Stimulated activated CD4-positive, alpha-beta T cell treated with anti-CD3 and anti-CD28 coated beads, Interleukin-15, amount 100 ng/mL, for 1 hour (primary cell): ENCODE measurements at places on chromosomes 2 and 18.
A peak's percentile ranks its signal among the peaks of the same experiment; 100 is the strongest.

DNA sequence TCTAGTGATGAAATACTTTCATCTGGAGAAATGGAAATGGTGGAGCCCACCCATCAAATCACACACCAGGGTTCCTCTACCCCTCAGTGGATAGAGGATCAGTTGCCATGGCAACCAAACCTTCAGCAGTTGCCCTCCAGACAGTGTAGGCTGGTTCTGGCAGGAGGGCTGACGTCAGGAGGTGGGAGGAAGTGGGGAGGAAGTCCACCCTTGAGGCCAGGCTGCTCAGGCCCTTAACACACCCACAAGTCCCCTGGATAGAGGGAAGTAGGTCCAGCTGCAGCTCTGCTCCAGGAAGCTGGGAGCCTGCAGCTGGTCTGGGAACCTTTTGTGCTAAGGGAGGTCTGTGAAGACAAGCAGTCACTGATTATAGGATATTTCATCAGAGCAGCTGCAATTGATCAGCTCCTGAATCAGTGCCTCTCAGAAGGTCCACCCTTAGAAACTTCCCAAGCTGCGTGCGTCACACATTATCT is 186.6 kb downstream of the MTX2 start:
- no peak for DNase-seq

GRCh38 chr2:64330281-64331113 is 123.5 kb upstream of the LGALSL start:
- peak; percentile 57 for DNase-seq

DNA sequence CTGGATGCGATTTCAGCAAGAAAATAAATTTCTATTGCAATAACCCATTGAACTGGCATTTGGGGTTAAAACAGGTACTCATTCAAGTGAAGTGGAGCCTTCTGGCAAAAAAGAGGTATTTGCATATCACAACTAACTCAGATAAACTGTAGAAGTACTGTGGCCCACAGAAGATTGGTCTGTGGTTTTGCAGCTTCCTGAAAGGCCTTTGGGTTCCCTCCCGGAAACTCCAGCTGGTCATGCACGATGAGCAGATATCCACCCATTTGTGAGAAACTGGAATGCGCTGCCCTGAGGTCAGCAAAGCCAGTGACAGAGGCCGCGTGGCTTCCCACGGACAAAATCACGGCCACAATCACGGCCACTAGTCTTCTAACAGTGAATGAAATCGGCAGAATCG is 106.3 kb downstream of the EPHA4 start:
- no peak for DNase-seq

GRCh38 chr2:231514951-231515297 is 15.3 kb downstream of the NMUR1 start:
- DNase-seq: no peak

DNA sequence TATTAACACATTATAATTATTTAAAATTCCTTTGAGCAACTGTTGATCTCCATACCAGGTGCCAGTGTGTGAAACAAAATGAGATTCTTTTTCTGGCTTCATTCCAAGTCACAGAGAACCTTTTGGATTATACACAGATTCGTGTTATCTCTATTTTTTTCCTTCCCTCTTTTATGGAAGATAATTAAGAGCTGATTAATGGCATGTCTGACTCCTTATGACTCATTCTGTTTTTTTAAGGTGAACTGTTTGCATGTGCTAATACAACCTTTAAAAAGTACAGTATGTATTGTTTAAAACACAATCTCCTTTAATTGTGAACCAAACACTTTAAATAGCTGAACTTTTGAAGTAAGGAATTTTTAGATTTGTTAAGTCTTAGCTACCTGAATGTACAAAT is 39.3 kb downstream of the PELI1 start:
- no peak for DNase-seq

- no peak for DNase-seq
These were observed 31.1 kb downstream of the CTLA4 start for GRCh38 chr2:203898657-203899056.

DNA sequence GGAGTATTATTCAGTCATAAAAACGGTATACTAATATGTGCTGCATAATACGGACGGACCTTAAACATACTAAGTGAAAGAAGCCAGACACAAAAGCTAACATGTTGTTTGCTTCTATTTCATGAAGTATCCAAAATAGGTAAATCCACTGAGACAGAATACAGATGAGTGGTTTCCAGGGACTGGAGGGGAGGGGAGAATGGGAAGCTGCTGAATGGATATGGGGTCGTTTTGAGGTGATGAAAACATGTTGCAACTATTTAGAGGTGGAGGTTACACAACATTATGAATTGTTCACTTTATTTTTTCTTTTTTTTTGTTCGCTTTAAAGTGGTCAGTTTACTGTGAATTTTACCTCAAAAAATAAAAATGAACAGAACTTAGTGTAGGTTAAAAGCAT is 52.9 kb downstream of the RAB10 start:
- no peak for DNase-seq

- DNase-seq: no peak
These were observed 57.4 kb downstream of the KIDINS220 start for GRCh38 chr2:8779795-8780671.

DNA sequence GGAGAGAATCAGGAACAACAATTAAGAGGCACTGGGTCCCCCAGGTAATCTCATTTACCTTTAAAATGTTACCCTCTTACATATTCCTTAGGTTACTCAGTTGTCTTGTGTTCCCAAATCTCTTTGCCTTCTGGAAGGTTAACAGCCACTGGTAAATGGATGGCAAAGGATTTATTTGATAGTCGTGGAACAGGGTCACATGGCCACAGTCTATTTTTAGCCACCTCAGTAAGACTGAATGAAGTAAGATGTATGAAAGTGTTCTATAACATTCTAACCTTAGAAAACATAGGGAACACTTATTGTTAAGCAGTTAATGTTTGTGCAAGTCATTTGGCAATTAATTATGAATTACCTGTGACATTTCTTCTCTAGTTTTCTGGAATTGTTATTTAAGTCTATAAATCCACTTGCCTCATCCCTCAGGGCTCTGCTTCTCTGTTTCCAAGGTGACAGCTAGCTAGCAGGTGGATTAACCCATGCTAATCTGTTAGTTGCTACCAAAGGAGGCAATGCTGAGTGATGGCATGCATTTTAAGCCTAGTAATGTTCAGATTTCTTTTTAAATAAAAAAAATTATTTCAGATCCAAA is 211.0 kb downstream of the PIK3C3 start:
- no peak for DNase-seq

GRCh38 chr2:1824202-1824905 is 80.0 kb upstream of the PXDN start:
- no peak for DNase-seq

- DNase-seq: no peak
These were observed 40.8 kb downstream of the BCL11A start for GRCh38 chr2:60512641-60513040.

GRCh38 chr18:66124394-66124793 is 373.6 kb downstream of the CDH7 start:
- no peak for DNase-seq

DNA sequence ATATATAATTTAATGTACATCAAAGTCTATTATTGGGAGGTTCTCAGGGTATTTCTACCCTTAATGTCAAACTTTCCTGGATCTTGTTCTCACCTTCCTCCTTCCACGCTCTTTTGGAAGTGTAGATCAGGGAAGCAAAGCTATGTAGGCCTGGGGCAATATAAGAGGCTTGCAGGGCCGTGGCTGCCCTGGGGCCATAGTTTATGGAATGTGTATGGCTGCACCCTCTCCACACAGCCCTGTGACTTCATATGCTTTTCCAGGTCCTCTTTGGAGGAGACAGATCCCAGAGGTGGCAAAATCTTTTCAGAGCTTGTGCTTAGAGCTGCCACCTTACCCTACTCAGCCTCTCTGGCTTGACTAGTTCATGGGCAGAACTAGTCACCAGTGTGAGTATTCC is 82.9 kb downstream of the PLB1 start:
- DNase-seq: no peak

- DNase-seq: no peak
These were observed 24.9 kb downstream of the IGFBP5 start for GRCh38 chr2:216670266-216671080.

DNA sequence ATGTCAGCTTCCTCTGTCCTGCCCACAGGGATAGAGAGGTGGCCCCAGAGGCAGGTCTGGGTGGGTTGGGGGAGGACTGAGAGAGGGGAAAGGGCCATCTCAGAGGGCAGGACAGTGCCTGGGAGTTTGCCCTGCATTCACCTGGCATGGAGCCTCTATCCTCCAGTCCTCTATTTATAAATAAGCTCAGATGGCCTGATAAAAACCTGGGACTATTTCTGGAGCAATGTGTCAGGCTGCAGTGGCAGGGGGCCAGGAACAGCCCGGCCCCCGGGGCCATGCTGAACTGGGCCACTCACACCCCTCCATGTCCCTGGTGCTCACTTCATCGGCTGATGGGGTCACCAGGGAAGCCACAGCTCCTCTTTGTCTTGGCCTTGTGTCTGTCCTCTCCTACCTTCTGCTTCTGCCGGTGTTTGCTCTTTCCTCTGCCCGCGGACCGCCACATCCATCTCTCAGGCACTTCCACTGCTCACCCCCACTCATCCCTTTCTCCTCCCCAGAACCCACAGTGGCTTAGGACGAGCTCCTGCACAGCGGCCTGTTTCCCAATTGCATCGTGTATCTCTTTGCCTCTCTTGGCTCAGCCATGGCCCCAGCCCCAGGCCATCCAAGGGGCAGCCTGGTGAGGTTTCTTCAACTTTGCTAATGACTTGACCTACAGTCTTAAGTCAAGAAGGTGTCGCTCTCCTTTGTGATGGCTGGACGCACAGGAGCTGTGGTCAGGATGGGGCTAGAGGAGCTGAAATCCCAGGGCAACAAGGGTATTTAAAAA is 38.8 kb downstream of the SCTR start:
- DNase-seq: no peak

- DNase-seq: no peak
These were observed 104.2 kb upstream of the LYPD1 start for GRCh38 chr2:132774189-132774588.

DNA sequence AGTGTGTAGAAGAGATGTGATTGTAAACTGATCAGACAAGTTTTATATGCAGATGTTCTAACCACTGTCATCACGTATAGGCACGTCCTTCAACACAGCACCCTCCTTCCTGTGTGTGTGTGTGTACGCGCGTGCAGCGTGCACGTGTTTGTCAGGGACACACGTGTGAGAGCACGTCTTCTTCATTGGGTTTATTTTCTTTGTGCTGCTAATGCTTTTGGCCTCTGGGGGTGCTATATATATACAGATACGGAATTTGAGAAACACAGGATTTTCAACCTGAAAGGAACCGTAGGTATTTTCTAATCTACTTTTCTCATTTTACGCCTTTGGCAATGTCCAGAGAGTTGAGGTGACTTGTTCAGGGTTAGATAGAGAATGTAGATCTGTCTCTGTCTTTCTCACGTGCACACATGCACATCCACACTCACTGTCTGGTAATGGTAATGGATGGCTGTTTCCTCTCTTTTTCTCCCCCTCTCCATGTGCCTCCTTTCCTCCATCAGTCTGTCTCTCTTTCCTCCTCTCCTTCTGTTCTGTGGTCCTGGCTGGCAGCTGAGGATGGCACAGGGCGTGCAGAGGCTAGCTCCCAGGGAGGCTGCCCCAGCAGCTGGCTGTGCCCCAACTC is 13.4 kb upstream of the CELF4 start:
- DNase-seq: no peak

- no peak for DNase-seq
These were observed 739 bp downstream of the SIX2 start for GRCh38 chr2:45008296-45009129.

- DNase-seq: no peak
These were observed 12.3 kb downstream of the BCL11A start for GRCh38 chr2:60541056-60541651.

GRCh38 chr18:63844254-63844653 is 43.3 kb upstream of the SERPINB2 start:
- DNase-seq: no peak

- DNase-seq: no peak
These were observed 36.6 kb downstream of the CYRIA start for GRCh38 chr2:16629044-16629443.
